NCI-H1694 (cell line): ENCODE measurements at places on chromosomes 6 and 20.

GRCh38 chr6:34865107-34865506 is 22.7 kb downstream of the TAF11 start:
- DNase-seq: no peak

- peak; percentile 64 for DNase-seq
These were observed 9.0 kb upstream of the NCOA6 start for GRCh38 chr20:34834459-34834893.

DNA sequence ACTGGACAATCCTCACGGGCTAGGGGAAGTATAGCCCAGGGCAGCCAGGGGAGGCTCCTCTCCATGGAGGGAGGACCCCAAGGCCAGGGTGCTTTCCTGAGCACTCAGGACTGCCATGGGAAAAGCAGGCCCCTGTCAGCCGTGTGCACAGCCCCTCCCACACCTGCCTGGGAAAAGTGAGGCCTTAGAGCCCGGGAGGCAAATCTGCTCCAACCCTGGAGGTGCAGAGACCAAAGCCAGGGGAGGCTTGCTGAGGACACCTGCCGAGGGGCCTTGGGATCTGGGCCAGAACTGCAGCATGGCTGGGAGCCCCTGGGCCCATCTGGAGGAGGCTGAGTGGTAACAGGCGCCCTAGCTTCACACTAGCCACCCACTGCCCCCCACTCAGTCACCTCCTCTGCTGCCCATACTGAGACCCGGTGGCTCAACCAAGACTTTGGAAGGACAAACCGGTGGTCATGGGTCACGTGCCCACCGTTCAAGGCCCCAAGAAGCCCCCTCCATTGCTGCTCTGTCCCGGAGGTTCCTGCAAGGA is 55.2 kb downstream of the YTHDF1 start:
- no peak for DNase-seq

- DNase-seq: no peak
These were observed 1.1 kb upstream of the AFDN start for GRCh38 chr6:167825332-167826229.

DNA sequence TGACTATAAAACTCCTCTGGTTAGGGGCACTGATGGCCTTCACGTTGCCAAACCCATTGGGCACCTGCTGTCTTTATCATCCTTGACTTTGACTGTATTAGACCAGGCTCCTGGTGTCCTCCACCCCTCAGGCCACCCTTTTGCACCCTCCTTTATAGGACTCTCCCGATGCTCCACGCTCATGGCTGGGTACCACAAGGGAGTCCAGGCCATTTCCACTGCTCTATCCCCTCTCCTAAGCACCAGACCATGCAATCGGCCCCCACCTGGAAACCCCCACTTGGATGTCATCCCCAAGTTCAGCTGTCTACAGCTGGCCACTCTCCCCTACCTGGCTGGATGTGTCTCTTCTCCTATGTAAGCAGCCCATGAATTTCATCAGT is 115.2 kb downstream of the TOX2 start:
- no peak for DNase-seq

GRCh38 chr6:161238081-161238480 is 35.8 kb downstream of the AGPAT4 start:
- no peak for DNase-seq

DNA sequence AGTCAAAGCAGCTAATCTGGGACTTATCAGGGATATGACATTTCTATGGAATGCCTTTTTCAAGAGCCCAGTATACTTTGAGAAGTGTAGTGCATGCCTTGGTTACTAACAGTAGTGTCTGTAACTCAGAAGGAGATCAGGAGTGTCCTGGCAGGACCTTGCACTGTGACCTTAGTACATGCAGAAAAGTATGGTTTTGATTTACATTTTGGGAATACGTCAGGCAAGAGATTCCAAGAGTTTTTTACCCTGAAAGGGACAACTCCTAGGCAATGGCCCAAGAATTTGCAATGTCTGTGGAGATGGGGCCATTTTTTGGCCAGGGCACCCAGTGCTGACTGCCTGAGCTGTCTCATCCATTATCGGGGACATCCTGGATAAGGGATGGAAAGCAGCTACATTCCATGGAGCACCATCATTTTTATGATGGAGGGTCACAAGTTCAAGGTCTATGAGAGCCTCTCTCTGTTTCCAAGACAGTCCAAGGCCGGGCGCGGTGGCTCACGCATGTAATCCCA is 80.2 kb downstream of the FAM50B start:
- DNase-seq: no peak

DNA sequence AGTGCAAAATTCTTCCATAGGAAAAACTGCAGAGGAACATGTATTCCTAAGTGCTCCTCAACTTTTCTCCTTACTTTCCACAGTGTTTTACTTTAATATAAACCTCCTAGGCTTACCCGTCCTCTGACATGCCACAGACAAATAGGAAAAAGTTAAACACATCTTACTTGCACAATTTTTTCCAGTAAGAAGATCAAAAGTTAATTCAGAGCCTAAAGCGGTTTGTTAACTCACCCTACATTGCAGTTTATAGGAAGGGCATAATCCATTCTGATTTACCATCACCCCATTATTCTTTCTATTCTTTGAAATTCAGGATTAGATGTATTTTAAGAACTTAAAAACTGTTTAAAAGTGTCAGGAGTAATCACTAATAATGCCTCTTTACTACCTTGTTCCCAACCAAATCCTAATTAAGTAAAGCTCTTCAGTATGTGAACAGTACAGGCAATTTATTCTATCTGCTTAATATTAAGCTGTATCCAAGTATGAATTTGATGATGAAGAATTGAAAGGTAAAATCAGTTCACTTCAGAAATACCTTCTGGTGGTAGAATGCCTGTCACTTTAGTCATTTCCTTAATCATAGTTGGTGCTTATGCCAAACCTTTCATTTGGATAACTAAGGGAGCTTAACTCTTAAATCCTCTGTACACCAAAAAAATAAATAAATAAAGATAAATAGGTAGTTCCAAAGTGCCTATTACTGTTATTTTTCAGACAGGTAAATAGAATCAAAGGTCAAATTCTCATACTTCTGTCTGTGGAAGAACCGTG is 292.0 kb downstream of the ALDH8A1 start:
- DNase-seq: no peak

DNA sequence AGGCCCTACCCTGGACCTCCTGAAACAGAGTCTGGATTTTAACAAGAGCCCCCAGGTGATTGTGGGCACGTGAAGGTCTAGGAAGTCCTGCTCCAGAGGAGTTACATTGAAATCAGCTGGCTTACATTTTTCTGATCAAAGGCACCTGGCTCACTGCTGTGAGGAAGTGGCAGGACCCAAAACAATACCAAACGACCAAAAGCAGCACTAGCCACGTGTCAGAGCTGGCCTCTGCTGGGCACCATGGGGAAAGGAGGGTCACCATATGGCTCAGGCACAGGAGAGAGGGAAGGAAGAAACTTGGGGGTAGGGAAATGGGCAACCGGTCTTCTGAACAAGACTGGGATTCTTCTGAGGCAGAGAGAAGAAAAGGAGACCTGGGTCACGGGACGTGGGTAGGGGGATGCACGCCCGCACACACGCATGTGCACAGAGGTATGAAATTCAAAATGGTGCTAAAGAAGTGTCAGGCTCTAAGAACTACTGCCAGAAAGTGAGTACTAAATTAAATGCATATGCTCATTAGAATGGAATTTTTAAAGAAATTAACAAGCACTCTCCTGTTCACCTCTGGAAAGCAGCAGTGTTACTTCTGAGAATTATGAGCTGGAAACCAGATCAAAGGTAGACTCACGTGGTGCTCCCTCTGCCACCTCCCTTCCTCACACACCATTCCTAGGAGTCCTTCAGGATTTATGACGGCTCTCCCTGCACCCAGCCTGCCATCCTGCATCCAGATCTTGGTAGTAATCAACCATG is 113.6 kb downstream of the TRERF1 start:
- DNase-seq: no peak
